ENCODE measurements at places on chromosomes 2 and 18.

DNA sequence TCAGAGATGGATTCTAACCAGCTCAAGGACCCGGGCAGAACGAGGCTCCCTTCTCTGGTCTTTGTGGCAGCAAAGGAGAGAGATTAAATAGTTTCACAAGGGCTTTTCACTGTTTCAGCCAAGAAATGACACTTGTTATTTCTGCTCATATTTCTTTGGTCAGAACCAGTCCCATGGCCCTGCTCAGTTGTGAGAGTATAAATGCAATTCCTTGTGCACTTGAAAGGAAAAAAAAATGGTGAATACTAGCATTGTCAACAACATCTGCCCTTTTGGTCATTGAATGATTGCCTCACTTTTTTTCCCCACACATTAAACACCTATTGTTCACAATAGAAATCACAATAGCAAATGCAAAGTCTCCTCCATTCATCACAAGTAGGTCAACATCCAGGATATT, 104.4 kb downstream of the RDH14 start:
- DNase-seq: no peak

- DNase-seq: peak; percentile 30
Measured at GRCh38 chr2:9813312-9814128, 29.8 kb upstream of the TAF1B start.

DNA sequence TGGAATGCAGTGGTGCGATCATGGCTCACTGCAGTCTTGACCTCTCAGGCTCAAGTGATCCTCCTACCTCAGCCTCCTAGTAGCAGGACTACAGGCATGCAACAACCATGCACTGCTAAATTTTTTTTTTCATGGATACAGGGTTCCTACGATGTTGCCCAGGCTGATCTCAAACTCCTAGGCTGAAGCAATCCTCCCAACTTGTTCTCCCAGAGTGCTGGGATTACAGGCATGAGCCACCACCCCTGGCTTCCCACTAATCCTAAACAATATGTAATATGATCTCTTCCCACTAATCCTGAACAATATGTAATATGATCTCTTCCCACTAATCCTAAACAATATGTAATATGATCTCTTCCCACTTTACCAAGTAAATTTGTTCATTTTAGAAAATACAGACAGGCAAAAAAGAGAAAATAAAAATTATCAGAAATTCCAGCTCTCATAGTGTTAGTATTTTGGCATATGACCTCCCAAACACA, 33.7 kb upstream of the C18orf32 start:
- DNase-seq: no peak

DNA sequence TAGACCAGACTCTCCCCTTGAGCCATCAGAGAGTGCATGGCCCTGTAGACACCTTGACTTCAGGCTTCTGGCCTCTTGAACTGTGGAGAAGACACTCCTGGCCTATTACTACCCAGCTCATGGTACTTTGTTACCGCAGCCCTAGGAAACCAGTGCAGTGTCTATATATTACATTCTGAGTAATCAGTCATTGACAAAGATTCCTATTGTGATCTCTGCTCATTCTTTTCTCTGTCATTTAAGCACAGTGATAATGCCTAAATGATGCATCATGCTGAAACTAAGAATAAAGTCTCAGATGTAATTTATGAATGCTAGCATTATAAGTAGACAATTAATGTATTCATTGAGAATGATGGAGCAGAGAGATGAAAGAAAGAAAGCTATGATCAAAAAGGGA, 603.5 kb downstream of the SOCS6 start:
- DNase-seq: no peak

DNA sequence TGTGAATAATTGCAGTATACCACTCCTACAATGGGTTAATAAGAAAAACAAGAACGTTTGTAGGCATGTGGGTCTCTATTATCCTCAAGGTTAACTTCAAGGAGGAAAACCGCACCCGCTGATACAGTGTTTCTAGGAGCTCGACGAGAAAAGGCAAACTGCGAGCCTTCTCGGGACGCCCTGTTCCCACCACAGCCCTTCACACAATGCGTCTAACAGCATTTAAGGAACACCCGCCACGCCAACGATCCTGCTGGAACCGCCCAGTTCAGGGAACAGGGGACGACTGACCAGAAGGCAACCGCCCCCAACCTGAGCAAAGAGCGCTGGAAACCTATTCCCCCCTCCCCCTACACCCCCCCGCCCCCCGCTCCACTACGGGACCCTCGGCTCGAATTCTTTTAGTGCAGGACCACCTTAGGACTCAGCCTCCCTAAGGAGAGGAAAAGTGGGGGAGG, 710 bp upstream of the TMSB10 start:
- DNase-seq: peak; percentile 36

DNA sequence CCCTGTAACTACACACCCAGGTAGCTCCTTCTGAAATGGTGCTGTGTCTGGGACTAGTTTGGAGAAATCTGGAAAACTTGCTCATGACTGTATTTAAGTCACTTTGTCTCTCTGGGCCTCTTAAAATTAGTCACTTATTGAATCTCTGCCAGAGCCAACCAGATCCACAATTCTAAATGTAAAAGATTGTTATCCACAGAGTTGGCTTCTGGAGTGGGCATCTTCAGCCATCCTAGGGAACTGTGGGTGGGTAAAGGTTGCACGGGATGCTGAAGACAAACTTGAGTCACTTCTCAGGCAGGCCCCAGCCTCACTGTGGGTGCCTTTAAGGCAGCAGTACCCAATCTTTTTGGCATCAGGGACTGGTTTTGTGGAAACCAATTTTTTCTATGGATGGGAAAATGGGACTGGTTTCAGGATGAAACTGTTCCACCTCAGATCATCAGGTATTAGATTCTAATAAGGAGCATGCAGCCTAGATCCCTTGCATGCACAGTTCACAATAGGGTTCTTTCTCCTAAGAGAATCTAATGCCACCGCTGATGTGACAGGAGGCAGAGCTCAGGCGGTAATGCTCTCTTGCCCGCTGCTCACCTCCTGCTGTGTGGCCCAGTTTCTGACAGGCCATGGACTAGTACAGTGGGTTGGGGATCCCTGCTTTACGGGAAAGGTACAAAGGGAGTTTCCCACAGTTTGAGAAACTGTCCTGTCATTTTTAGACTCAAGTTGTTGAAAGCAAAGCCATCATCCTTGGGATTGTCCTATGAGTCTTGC, 98.3 kb upstream of the SPRED2 start:
- no peak for DNase-seq

DNA sequence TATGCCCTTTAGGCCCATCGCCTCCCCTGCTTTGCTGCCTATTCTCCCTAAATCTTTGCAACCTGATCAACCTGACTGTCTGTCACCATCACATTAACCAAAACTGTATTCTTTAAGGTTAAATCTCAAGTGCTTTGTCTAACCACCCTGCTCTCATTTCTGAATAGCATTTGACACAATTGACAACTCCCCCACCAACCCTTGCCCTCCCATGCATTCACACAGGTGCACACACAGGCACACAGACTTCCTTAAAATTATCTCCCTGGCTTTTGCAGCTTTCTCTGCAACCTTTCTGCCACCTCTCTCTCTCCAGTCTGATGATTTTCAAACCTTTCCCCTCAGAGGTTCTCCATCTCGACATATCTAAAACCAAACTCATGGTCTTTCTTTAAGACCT, 64.6 kb upstream of the ST8SIA3 start:
- no peak for DNase-seq

DNA sequence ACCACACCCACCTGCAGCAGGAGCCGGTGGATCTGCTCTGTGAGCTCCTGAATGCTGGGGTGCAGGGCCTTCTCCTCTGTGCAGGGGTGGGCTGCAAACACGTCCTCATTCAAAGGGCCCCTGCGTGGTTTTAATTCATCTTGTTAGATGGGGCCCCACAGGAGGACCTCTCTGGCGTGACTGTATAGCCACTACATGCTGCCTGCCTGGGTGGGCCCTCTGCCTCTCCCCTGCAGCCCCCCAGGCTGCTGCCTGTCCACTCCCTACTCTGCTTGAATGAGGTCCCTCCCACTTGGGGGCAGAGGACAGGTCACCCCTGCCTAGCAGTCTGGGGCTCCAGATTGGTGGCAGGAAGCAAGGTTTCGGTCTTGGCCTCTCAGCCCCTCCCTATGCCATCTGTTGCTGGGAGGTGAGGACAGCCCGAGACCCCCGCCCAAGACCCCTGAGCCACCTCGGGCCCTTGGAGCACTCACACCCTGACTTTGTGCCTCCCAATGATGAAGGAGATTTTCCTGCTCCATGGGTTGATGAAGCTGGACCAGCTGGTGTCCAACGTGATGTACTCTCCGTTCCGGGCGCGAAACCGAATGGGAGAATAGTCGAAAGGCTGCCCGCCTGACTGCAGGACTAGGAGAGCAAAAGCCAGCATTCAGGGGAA, 22.0 kb upstream of the HES6 start:
- no peak for DNase-seq

GRCh38 chr18:10514082-10514481, 11.7 kb upstream of the NAPG start:
- DNase-seq: peak; percentile 32

DNA sequence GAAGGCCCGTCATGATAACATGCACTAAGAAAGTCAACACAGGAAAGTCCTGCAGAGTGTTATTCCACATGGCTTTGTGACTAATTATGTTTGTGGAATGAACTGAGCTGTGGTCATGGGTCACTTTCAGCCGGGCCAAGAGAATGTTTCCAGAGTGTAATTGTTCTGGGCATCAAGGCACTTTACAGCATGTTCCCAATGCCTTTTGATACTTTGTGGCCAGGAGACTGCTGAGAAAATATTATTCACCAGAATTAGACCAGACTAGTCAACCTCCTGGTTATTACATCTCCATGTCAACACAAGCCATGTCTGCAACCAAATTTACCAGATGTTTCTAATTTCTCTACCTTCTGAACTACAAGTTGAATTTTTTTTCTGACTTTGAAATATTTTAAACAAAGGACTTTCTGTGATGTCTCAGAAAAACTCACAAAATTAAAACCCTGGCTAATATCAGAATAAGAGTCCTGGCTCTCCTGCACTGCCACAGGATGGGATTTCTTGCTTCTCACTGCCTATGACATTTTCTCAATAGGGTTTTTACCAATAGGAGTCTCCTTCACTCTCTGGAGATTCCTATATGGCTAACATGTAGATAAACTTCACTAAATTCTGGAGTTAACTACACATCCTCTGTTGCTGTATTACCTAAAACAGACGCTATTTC, 90.6 kb upstream of the WDR75 start:
- no peak for DNase-seq

DNA sequence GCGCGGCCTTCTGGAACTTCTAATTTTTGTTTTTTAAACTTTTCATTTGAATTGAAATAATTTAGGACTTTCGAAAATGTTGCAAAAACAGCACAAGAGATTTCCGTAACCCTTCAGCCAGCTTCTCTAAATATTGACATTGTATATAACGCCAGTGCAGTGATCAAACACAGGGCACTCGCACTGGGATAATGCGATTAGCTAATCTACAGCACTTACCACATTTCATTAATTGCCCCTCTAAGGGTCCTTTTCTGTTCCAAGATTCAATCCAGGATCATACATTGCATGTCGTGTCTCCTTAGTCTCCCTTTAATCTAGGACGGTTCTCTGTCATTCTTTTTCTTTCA, 343 bp upstream of the CD302 start:
- no peak for DNase-seq

DNA sequence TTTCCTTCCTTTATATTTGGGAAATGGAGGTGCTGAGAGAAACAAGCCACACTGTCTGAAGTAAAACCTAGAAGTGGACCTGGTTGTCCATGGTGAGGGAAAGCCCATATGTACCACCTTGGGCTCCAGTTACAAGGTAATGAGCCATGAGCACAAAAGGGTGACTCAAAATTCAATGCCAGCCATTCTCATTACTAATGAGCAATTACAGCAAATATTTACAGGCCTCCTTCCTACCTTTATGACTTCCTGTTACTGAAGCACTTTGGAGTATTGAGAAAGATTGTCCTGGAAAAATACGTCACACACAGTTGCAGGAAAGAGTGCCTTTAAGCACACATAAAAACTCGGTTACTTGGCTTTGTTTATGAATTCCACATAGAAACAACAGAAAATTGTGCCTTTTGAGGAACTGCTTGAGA, 9.1 kb downstream of the EPAS1 start:
- no peak for DNase-seq

- no peak for DNase-seq
Measured at GRCh38 chr2:181172676-181173075, 192.3 kb downstream of the UBE2E3 start.

DNA sequence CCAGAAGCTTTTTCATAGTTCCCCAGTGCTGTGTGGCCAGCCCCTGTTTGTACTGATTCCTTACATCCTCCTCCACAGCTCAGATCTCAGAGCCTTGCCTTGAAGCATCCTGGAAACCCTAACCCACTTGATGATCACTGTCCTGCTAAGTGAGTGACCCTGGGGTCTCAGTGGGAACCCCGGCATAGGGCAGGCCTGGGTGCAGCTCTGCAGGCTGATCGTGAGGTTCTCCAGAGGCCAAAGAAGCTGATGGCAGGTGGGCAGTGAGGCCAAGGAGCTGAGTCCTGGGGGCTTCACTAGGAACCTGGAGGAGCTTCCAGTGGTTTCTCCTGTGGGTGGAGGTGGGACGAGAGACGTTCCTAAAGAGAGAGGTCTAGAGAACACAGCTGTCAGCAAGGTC, 47.4 kb upstream of the BIN1 start:
- DNase-seq: no peak

- DNase-seq: no peak
Measured at GRCh38 chr2:206561962-206562361, 80.3 kb upstream of the FAM237A start.

DNA sequence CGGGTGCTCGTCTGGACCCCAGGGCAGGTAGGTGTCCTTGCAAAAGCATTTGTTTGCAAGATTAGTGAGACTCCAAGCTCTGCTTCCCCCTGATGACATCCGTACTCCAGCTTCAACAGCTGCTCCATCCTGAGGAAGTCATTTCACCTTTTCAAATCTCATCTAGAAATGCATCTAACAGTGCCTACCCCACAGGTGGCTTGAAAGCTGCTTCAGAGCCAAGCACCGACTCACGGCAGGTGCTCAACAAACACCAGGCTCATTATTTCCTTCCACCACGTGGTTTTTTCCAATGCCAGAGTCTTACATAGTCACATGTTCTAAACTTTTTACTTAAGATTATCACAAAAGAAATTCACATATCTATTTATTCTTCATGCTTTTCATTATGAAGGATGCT, 31.9 kb downstream of the CNGA3 start:
- DNase-seq: no peak

DNA sequence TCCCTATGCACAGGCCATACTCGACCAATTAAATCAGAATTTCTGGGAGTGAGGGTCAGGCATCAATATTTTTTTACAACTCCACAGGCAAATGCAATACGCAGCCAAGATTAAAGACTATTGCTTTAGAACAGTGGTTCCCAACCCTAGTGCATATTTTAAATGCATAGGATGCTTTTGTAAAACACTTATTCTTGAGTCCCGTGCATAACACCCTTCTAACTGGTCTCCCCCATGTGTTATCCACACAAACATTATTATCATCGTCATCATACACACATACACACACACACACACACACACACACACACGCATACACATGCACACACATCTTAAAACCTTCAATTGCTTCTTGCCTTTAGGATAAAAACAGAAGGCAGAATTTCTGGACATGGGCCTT, 145.0 kb upstream of the PELI1 start:
- DNase-seq: no peak

GRCh38 chr18:68121826-68122225, 593.1 kb downstream of the TMX3 start:
- DNase-seq: no peak

- no peak for DNase-seq
Measured at GRCh38 chr2:156481312-156481711, 45.1 kb downstream of the GPD2 start.

- no peak for DNase-seq
Measured at GRCh38 chr2:19799881-19800780, 101.7 kb downstream of the TTC32 start.
